Midbrain (tissue), 1 donor: ENCODE measurements at places on chromosomes 3 and 15.

DNA sequence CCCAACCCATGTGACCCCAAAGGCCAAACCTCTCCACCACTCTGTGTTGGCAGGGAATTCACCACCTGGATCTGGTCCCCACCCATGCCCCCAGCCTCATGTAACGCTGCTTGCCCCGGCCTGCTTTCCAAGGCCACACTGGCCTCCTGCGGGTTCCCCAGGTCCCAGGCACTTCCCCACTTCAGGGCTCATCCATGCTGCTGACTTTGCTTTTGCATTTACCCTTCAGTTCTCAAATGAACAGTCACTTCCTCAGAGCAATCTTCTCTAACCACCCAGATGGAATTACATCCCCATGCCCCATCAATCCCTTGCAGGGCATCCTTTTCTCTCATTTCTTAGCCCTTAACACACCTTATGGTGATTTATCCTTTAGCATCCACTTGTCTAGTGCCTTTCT, 9.2 kb downstream of the DAPK2 start:
- no peak for DNase-seq

DNA sequence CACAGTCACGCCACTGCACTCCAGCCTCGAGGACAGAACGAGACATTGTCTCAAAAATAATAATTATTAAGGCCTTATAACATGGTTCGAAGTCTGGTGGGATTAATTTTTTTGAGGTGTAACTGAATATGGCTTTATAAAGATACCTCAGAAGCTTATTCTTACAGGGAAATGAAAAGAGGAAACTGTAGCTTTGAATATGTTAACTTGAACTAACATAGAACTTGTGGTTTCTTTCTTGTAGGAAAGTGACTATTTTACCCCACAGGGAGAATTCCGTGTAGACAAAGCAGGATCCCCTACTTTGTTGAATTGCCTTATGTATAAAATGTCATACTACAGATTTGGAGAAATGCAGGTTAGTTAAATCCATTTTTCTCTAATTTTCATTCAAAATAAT, 96.3 kb downstream of the STT3B start:
- no peak for DNase-seq

DNA sequence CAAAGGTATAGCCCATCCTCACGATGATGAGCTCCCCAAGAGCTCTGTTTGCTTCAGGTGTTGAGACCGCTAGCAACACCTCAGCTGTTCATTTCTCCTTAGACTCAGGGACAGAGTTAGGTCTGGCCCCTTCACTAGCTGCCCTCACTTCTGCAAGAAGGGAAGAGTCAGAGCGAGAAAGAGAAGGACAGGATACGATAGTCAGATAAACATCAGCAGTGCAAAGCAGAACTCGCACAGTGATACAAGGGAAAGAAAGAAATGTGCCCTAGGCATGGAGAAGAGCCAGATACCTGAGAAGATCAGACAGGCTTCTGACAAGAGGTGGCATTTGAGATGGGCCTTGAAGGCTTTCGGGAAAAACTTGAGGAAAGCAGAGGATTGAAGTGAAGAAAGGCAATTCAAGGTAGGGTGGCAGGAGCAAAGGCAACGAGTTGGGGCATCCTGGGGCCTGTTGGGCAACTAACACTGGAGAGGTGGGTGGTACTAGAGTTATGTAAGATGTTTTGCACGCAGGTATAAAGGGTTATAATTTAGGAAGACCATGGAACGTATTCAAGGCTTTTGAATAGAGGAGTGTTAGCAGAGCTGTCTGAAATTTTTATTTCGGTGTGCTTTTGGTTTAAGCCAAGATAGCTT, 106.0 kb downstream of the PGPEP1L start:
- DNase-seq: no peak

GRCh38 chr3:81874738-81875137, 113.3 kb upstream of the GBE1 start:
- DNase-seq: no peak

DNA sequence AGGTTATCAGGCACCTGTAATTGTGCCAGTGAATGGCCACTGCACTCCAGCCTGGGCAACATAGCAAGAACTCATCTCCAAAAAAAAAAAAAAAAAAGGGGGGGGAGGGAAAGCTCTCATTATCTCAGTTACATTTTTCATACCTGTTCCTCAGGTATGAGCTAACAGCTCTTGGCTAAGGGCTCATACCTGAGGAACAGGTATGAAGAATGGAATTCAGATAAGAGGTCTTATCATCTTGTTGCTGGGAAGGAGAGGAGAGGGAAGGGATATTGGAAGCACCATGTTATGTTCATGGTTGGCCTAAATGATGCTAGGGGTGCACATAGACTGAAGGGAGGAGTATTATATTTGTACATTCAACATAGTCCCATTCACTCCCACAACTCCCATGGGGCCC, 2.6 kb downstream of the SLC15A2 start:
- no peak for DNase-seq

DNA sequence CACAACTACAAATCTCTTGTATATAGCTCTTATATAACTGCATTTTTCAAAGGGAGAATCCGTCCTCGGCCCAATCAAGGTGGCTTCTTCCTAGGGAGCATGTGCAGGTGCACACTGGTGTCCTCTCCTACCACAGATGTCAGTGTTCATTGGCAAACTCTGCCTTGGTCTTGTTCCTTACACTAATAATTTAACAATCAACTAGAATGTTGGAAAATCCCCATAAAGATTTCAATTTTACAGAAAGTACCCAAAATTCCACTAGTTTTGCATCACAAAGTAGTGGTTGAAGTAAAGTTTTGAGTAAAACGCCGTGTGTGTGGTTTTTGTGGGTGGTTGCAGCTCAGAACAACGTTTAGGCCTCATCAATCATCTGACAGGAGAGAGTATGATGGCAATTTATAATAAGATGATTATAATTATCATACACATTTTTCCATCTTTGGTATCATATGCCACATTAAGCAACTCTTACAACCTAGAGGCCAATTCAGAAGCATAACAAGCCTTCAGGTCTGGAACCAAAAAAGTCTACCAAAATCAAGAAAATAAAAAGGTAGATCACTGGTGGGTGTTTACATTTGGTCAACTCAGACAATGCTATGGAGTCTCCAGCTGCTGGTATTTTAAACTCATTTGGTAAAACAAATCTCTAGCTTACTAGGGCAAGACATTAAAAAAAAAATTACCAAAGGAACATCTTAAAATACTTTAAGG, 128.9 kb upstream of the BHLHE40 start:
- no peak for DNase-seq
